HS-27A (cell line): ENCODE measurements at places on chromosomes 12 and 14.

- no peak for DNase-seq
Measured at GRCh38 chr12:100518376-100518775, 44.7 kb downstream of the NR1H4 start.

DNA sequence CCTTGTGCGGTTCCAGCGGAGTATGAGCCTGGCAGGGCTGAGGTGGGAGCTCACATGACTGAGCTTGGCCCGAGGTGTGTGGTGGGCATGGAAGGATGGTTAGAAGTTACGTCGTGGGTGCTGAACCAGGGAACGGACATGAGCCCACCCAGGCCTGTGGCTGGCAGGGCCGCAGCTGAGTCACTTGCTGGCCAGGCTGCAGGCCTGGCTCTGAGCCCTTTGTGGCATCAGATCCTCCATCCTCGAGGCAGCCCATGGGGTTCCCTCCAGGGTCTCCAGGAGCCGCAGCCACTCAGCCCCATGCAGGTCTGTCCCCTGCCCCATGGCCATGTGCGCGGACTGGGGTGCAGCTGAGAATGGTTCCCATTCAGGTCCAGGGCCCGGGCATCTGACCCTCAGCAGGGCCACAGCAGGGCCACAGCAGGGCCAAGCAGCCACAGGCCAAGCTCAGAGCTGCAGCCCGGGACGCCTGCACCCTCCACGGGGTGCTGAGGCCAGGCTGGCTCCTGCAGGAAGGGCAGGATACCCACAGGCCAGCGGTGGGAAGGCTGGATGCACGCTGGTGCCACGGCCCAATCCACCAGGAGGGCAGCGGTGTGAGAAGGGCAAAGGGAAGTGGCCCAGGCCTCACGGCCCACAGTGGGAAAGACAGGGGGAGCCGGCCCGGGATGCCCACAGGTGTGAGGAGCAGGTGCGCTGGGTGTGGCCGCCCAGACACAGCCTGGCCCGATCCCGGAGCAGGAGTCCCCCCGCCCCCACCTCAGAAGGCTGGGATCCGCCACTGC, 26.3 kb upstream of the ULK1 start:
- no peak for DNase-seq

DNA sequence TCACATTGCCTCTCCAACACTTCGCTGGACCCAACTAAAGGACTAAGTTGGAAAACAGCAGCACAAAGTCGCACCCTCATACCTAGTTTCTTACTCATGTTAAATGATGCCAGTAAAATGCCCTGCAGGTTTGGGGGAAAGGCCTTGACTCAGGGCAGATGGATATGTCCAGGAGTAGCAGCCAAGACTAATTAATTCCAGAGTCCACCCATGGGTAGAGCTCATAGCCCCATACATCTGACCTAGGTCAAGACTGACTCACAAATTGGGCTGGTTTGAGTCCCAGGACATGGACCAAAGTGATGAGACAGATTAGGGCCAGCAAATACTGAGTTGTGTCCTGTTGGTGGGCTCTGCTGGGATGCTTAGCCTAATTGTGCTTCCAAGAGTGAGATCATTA, 224.0 kb upstream of the BTG1 start:
- peak; percentile 17 for DNase-seq

GRCh38 chr12:130145731-130146130, 16.5 kb upstream of the FZD10 start:
- no peak for DNase-seq

GRCh38 chr12:32261638-32262037, 137.7 kb upstream of the FGD4 start:
- DNase-seq = no peak

DNA sequence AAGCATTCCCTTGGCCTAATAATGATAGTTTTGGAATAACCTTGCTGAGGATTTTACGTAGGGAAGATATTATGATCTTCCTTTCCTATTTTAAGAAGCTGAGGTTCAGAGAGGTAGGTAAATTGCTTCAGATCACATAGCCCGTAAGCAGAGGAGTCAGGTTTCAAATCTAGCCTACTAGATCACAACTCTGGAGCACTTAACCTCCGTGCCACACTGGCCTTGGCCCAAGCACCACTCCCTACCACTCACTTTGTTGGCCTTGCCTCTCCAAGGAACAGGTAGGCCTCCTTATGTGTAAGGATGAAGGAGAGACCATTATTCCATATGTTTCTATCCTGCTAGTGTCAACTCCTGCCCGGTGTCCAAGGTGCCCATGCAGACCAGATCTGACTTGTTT, 12.4 kb upstream of the ACOT1 start:
- no peak for DNase-seq

GRCh38 chr12:106154751-106155273, 16.1 kb upstream of the NUAK1 start:
- DNase-seq = no peak

- DNase-seq = no peak
Measured at GRCh38 chr12:60529723-60530122, 933.9 kb downstream of the SLC16A7 start.

DNA sequence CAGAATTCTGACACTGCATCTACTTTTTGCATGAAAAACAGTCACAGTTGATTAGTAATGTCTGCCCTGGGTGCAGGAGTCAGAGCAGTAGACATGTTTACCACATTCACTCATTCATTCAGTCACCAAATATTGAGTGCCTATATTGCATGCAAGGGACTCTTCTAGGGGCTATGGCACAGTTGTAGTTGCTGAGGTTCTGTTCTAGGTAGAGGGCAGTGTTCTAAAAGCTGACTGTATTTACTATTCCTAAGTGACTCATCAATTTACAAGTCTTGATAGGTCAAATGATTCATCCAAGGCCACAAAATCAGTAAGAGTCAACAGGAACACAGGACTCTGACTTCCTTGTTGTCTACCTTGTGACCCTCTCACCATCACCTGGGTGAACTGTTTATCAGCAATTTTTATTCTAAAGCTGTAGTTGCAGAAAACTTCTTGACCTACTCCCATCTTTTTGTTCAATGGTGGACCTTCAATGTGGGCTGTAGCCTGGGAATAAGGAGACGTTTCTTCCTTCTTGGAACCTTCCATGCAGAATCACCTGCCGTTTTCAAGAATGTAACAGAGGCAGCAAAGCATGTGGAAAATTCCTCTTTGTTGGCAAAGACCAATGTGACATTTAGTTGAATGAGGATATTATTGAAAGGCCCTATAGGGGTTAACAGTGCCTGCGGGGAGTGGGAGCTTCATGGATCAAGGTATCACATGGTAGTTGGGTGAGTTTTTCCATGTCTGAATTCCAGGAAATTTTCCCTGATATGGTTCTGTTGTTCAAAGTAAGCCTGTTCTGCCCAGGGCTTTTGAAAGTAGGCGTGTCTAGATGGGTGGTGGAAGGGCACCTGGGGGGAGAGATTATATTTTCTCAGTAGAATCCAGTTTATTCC, 223.2 kb downstream of the KTN1 start:
- DNase-seq = no peak

DNA sequence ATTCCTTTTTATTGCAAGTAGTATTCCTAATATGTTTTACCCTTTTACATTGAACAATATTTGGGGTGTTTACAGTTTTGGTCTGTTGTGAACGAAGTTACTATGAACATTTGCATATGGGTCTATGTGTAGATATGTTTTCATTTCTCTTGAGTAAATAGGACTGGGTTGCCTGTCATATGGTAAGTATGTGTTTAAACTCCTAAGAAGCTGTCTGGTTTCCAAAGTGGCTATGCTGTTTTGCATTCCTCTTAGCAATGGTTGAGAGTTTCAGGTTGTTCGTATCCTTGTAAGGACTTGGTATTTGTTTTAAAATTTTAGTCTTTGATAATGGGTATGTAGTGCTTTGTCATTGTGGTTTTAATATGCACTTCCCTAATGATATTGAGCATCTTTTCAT, 6.3 kb downstream of the METAP2 start:
- DNase-seq = no peak

GRCh38 chr14:74437496-74438053, 11.6 kb upstream of the SYNDIG1L start:
- DNase-seq = no peak

GRCh38 chr14:66219886-66220285, 266.3 kb upstream of the CCDC196 start:
- no peak for DNase-seq

GRCh38 chr12:106081606-106082005, 57.1 kb downstream of the NUAK1 start:
- DNase-seq = no peak

- no peak for DNase-seq
Measured at GRCh38 chr14:73237219-73237785, at the start of gene PAPLN. PAPLN (plus strand) TSS chr14:73237506; CDS start chr14:73239779, 2,273 bp downstream.

- DNase-seq = no peak
Measured at GRCh38 chr12:7293670-7294069, 10.2 kb upstream of the ACSM4 start.

- DNase-seq = no peak
Measured at GRCh38 chr14:97107080-97107479, 309.9 kb downstream of the VRK1 start.
